ENCODE measurements at places on chromosomes 12 and 14.

DNA sequence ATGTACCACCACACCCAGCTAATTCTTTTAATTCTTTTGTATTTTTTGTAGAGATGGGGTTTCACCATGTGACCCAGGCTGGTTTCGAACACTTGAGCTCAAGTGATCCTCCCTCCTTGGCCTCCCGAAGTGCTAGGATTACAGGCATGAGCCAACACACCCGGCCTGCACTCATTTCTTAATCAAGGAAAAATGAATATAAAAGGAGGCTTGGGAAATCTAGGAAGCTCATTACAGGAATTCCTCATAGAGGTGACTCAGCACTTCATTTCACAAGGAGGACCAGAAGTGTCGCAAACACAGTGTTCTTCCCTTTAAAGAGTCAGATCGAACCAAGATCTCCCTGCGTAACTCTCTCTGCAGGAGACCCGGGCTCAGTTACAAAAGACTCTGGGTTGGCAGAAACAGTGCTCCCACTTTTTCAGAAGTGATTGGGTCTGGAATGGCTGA is 30.3 kb downstream of the NFKBIA start:
- peak; percentile 8 for DNase-seq

DNA sequence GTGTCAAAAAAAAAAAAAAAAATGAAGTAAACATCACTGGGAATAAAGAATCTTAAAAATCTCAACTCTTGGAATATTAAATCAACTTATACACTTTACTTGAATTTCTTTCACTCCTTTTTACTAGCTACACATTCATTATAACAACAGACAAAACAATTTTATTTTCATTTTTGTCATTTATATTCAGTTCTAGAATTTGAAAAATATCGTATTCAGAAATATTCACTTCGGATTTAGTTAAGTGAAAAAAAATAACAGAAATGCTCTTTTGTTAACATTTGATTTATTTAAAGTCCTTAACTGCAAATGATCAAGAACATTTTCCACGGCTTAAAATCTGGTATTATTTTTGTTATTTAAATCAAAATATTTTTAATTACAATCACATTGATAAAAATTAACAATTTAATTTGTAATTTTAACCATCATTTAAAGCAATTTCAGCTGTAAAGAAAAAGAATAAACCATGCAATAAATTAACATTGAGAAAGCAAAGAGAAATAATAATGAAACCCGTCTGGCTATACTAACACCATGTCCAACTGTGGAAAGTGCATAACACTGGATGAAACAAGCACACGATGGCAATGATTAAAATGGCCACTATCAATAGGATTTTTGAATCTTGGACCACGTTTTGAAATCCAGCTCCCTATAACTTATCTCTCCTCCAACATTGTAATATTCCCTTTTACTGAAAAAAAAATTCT is 5.2 kb downstream of the FOXA1 start:
- no peak for DNase-seq

- no peak for DNase-seq
These were observed 39.2 kb upstream of the PPP1R13B start for GRCh38 chr14:103886304-103887169.

GRCh38 chr12:85669911-85670310 is 166.3 kb downstream of the RASSF9 start:
- no peak for DNase-seq

- no peak for DNase-seq
These were observed 443.7 kb downstream of the GXYLT1 start for GRCh38 chr12:41700940-41701339.

DNA sequence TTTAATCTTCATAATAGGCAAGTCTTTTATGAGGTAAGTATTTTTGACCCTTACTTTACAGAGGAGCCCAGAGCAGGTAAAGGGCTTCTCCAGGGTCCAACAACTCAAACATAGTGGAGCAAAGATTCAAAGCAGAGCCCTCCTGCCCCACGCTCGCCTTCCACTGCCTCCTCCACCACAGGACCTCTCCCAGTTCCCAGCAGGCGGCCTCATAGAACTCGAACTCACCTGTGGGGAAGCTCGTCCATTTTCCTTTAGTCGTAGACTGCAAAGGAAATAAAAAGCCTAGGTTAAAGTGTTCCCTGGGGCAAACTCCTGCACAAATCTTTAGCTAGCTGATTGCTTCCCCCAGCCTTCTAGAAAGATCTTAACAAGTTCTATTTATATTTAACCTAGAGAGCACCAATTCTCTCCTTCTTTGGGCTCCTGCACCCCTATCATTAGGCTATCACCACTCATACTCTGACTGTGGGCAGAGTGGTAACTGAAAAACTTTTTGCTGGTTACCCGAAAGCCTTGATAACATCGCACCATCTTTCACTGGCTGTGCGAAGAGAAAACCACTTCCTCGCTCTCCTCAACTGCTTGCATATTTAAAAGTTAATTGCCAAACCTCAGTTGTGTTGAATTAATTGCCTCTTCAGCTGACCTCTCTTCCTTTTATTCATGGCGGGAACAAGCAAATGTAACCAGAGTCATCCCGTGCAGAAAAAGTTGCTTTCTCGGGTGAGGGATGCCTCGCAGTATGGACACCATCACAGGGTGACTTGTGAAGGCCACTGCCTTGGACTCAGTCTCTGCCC is 299.6 kb downstream of the DPF3 start:
- no peak for DNase-seq

- DNase-seq = no peak
These were observed 97.9 kb downstream of the RFLNA start for GRCh38 chr12:124392667-124393413.

GRCh38 chr14:24254630-24255392 is 8.2 kb downstream of the TGM1 start:
- no peak for DNase-seq

GRCh38 chr12:112191840-112192321 is 66.5 kb downstream of the TRAFD1 start:
- no peak for DNase-seq

- no peak for DNase-seq
These were observed 214.7 kb downstream of the NOVA1 start for GRCh38 chr14:26382901-26383685.

DNA sequence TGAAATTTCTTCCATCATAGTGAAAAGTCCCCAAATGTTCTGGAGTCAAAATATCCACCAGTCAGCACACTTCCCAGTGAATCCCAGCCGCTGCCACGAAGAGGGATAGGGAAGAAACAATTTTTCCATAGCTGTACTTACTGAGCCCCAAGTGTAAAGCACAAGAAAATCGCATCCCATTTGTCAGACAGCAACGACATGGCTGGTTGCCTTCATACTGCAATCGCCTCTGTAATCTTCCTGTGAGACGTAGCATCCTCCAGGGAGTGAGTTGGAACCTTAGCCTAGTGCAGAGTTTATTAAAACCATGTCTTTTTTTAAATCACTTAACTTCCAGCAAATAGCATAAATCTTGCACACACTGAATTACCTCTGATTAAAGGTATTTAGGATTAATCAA is 56.8 kb downstream of the GNG2 start:
- DNase-seq = no peak

DNA sequence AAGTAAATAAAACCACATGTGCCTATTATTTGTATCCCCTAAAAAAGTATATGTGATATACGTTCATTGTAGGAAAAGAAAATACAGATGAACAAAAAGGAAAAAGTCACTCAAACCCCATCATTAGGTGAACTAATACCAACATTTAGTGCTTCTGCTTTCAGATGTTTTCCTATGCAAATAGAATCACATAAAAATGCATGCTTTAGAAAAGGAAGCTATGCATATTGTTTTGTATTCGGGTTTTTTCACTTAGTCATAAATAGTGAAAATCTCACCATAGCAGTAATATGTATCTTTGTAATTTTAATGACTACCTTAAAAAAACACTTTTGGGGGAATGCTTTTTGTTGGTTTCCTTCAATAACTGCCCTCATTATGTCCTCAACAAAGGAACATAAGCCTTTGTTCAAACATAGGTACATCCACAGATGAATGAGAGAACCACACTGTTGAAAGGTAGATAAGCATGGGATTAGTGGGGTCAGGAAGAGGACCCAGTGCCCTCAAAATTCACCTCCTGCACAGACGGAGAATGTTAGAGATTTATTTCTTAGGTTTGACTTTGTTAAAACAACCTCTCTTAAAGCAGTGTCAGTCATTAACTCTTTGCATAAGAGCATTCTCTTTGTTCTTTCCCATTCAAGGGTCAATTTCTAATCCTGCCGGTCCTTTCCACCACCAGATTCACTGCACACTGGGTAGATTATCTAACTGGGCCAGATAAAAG is 6.5 kb downstream of the AMDHD1 start:
- DNase-seq = no peak

DNA sequence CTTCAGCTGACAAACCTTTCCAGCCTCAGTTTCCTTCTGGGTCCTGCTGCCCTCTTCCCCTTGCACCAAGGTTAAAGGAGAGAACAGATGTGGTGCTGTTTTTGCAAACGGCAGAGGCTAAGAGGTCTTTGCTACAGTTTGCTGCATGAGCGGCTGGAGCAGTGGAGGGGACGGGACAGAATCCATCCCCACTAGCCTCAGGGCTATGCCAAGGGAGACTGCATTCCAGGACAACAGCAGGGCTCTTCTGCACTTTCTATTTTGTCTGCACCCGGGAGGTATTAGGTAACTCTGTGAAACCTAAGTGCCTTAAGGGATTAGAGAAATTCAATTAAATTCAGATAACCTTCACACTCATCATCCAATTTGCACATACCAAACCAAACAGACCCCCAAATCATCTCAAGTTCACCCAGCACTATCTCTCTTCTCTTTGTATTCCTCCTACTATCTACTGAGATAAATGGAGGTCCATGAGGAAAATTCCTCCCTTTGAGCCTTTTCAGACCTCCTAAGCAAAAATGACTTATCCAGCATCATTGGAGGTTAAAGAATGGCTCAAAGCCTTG is 103.8 kb upstream of the VRK1 start:
- no peak for DNase-seq

GRCh38 chr14:60222820-60223219 is 26.2 kb upstream of the PPM1A start:
- DNase-seq = no peak

DNA sequence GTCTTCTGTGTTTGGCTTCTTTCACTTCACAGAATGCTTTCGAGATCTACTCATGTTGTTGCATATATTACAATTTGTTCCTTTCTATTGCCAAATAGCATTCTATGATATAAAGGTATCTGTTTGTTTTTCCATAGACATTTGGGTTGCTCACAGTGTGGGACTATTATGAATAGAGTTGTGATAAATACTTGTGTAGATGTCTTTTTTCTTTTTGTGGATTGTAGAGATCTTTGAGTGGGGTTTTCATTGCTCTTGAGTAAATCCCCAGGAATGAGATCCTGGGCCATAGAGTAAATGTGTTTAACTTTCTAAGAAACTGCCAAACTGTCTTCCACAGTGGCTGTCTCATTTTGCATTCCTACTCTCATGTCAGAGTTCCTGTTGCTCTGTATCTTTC is 24.9 kb upstream of the CEBPE start:
- no peak for DNase-seq

- no peak for DNase-seq
These were observed 121.6 kb downstream of the KTN1 start for GRCh38 chr14:55701638-55702037.

- no peak for DNase-seq
These were observed 5.1 kb downstream of the TMEM179 start for GRCh38 chr14:104599446-104599845.

DNA sequence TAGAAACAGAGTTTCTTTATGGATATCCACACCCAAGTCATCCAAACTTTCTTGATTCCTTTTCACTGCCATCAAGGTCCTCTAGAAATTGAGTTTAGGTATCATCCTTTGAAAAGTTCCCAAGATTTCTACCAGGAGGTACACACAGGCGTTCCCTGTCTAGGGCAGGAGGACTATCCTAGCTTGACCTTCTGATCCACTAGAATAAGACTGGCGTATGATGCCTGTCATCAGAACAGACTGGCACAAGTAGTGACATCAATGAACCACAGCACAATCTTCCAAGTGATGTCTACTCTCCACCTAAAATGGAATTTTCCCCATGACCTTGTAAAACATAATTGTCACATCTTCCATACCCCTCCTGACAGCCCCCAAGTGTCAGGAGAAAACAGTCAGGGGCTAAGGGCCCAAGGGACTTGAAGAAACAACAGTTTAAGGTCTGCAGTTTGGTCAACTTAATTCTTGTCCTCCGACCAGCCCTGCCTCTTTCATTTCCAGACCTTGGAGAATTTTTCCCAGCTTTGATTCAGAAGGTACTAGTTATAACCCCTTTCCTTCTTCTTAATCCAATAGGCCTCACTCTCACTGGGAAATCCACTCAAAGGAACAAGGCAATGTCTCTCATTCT is 100.7 kb upstream of the FKBP4 start:
- no peak for DNase-seq

- DNase-seq = peak; percentile 59
These were observed 181.3 kb downstream of the ITPR2 start for GRCh38 chr12:26651566-26652188.

DNA sequence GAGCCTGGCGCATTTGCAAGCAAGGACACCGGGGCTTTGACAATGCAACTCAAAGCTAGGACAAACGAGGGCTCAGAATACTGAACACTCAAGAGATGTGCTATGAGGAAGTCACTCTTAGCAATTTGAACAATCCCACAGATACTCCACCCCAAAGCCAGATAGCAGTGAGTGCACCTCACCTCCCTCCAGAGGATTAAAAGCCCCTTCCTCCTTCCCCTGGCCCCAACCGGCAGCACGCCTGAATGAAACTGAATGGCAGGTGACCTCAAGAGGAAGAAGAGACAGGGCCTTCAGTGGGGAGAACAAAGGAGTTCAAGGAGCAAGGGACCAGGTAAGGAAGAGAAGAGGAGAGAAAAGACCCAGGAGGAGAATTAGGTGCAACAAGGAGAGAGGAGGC is 1.9 kb upstream of the KRT78 start:
- no peak for DNase-seq

DNA sequence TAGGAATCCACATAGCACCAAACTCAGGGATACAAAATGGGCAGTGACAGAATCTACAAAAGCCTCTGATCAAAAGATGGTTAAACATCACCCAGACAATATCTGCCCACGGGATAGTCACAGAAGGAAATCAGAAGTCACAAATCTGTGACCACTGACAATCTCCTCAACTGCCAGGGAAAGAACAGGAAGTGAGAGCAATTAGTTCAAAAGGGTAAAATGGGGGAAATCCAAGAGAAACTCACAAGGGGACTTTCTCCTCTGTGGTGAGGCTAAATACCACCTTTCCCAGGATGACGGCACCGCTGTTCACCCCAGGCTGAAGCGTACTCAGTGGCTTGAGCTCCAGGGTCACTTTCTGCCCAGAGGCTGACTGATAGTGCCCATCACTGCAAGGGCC is 10.7 kb downstream of the TTC5 start:
- no peak for DNase-seq

- no peak for DNase-seq
These were observed 86.7 kb downstream of the CHGA start for GRCh38 chr14:93009471-93010129.

Measured in erythroblast (primary cell).